ENCODE measurements at places on chromosomes 2 and 18.

- DNase-seq, result no peak
These were observed 57.9 kb downstream of the DYNC1I2 start for GRCh38 chr2:171745141-171745540.

DNA sequence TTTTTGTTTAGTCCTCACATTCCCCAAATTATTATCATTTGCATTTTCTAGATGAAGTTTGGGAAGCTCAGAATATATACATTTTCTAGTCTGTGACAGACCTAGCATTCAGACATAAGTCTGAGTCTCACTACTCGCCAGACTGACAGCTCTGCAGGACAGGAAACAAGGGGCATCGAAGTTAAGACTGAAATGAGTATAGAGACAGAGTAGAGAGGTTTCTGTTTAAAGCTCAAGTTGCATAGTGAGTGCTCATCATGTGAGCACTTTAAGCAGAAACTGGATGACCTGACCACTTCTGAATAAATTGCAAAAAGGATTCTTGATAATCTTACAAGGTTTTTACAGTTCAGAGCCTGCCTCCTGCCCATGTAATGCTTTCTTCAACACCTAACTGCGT, 1.1 kb downstream of the HADHB start:
- no peak for DNase-seq

DNA sequence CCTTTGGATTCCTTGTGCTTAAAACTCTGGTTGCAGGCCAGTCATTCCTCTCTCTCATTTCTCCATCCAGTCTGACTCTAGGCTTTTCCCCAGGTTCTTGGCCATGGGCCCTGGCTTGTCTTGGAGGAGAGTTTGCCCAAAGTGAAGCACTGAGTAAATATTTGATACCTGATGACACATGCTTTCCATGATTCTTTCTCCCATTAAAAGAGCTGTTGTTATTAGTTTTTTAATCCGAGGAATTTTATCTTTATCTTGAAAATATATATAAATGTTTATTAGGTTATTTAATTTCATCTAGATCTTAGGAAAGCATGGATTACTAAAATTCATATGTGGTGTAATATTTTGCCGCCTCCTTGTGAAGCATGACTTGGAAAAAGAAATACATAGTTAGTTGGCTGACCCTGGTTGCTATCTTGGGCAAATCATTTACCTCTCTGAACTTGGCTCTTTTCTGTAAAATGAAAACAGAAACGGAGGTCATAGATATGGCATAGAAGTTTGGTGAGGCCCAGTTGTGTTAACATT, 650.1 kb downstream of the SLC4A3 start:
- no peak for DNase-seq

DNA sequence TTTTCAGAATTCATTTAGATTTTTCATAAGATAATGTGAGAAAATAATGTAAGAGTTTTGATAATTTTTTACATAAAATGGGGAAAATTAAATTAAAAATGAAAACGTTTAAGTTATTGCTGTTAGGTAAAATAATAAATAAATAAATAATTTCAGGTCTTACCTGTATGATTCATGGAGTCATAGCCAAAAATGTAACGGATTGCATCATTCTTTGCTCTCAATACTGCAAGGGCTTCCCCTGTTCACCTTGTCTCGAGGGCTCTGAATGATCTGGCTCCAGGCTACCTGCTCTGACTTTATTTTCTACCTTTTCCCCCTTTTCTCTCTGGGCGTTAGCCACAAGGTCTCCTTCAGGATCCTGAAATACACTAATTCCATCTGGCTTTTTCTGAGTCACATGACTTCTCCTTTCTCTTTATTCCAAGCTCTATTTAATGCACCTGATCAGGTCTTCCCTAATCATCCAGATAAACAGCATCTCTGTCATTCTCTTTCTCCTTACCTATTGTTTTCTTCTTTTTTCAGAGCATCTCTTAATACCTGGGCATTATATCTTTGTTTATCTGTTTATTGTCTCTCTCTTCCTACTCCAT, 30.0 kb upstream of the CFAP36 start:
- DNase-seq, result no peak

DNA sequence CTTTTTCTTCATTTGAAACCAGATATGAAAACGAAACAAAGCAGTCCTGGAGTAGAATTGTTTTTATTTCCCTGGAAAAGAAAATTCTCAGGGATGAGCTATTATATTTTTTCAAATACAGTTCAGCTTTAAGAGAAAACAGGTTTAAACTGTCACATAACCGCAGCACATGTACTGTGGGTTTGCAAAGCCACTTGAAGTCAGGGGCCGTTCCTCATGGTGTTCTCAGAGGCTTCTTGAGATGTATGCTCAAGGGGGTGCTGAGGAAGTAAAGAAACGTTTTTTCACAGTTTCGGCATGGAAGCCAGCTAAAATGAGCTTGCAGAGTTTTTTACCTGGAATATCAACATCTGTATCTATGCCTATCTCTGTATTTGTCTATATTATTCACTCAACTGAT, 225.3 kb downstream of the MC4R start:
- DNase-seq, result no peak

- DNase-seq, result no peak
These were observed 751.2 kb downstream of the TSN start for GRCh38 chr2:122506620-122507019.

- DNase-seq, result no peak
These were observed 396.7 kb upstream of the DCC start for GRCh38 chr18:51943281-51943680.

DNA sequence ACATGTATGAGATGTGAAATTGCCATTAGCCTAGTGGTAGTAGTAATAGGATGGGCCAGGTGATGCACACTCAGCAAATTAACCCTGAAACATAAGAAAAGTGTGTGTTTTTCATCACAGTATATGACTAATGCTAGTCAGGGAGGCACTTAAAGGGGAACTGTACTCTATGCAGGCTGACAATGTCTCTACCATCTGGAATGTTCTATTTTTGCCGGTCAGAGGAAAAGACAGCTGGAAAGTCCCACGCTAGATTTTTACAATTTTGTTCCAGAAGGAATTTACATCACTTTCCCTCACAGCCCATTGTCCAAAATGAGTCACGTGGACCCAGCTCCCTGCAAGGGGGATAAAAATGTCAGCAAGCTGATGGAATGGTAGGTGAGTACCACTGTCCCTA, 746.3 kb upstream of the CHAC2 start:
- DNase-seq, result no peak

DNA sequence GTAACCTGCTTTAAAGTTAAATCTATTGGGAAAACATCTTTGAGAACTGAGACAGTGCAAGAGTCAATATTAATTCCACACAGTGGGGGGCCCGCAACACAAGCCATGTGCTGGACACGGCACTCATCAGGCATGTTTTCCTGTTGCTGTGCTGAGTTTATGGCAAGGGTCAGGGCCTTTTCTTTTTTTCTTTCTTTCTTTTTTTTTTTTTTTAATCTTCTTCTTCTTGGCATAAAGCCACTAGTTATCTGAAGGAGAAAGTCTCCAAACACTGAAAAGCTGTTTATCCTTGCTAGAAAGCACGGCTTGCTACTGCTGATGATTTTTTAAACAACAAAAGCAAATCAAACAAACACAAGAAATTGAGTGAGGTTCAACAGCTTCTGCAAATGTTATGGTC, 252.1 kb downstream of the ZNF521 start:
- no peak for DNase-seq

- no peak for DNase-seq
These were observed 217.4 kb downstream of the DPP10 start for GRCh38 chr2:114659880-114660279.

- DNase-seq, result no peak
These were observed 156.7 kb downstream of the LPIN1 start for GRCh38 chr2:11903085-11903606.

GRCh38 chr2:138782383-138782782, 2.2 kb upstream of the NXPH2 start:
- no peak for DNase-seq

DNA sequence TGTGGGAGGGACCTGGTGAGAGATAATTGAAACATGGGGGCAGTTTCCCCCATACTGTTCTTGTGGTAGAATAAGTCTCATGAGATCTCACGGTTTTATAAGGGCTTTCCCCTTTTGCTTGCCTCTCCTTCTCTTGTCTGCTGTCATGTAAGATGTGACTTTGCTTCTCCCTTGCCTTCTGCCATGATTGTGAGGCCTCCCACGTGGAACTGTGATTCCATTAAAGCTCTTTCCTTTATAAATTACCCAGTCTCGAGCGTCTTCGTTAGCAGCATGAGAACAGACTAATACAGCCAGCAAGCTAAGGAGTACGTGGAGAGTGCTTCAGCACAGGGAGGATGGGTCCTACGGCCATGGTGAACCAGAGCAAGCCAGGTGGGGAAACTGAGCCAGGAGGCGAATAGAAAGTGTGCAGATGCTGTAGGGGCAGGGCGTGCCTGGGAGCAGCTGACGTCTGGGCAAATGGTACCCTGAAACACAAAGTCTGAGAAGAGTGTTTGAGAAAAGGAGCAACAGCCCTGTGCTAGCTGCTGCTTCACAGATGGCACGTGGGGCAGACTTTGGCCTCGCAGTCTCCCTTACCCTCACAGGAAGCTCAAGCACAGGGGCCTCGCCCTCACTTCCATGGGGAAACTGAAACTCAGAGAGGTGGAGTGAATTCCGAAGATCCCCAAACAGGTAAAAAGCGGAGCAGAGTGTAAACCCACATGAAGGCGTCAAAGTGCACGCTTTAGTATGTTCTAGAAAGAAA, 64.2 kb downstream of the MYT1L start:
- no peak for DNase-seq

- DNase-seq, result peak; percentile 2
These were observed 46.8 kb downstream of the MYO3B start for GRCh38 chr2:170224692-170225294.

DNA sequence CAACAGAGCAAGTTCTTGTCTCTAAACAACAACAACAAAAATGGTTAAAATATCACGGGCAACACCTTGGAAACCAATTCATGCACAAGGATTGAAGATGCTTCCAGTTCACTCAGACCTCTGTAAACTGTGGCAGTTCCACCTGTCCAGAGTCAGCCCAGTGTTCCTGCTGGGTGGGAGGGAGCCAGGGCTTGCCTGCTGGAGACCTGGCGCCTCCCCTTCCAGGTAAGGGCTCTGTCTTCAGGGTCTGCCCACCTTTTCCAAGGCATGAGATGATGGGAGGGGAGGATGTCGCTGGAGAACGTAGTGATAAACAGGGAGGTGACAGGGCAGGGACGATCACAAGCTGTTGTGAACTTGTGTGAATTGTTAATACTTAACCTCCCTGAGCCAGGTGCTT, 9.8 kb upstream of the GPC1 start:
- no peak for DNase-seq

DNA sequence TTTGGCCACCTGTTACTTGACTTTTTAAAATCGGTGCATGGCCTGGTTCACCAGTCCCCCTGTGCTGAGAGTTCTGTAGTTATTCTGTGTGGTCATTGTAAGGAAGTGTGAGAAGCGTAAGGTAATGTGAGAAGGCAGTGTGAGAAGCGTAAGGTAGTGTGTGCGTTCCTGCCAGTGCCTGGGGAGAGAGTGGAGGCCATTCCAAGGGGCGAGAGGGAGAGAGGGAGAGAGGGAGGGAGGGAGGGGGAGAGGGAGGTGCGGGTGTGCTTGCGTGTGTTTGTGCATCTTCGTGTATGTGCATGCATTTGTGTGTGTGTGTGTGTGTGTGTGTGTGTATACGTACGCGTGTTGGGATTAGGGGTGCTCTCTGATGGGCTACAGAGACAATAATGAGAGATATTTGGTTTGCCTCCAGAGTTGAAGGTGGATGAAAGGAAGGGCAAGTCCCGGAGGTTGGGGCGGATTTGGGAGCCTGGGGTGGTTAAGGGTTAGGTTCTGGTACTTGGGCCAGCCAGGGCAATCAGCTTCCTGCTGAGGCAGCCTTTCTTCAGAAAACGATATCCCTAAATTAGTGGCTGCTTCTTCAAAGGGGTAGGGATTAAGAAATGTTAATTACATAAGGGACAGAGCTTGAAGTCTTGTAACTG, 53.7 kb downstream of the SGPP2 start:
- no peak for DNase-seq

DNA sequence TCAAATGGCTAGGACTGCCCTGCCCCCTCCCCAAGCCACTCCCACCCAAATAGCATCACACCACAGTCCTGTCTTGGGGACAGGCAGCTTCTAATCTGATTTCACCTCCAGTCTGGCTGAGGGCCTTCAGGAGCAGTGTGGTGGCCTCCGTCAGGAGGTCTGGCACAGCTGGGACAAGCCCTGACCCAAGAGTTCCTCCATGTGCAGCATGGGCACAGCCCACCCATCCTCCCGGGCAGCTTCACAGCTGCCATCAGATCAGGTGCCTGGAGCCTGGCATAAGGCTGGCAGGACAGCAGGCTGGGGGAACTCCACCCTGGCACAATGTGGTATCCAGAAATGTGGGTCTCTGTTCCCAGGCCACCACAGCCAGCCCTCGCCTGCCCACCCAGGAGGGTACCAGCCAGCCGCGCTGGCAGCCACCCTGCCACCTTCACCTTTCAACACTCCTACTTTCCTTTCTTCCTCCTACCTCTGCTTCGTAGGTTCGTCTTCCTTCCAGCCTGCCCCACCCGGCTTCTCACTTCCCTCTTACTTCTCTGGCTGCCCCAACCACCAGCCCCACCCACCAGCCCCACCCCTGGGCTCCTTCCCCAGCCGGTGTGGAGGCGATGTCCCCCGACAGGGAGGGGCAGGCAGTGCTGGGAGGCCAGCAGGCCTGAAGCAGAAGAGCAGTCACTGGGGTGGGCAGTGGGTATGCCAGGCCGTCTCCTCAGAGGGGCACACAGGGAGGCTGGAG, at the start of gene CAPG:
TSS of gene CAPG (minus strand) at position 522 of the 739 bp plus-strand sequence. CDS start 8,221 bp downstream, outside the sequence.
- DNase-seq, result no peak

GRCh38 chr18:73118121-73118816, 250.5 kb upstream of the NETO1 start:
- DNase-seq, result no peak

DNA sequence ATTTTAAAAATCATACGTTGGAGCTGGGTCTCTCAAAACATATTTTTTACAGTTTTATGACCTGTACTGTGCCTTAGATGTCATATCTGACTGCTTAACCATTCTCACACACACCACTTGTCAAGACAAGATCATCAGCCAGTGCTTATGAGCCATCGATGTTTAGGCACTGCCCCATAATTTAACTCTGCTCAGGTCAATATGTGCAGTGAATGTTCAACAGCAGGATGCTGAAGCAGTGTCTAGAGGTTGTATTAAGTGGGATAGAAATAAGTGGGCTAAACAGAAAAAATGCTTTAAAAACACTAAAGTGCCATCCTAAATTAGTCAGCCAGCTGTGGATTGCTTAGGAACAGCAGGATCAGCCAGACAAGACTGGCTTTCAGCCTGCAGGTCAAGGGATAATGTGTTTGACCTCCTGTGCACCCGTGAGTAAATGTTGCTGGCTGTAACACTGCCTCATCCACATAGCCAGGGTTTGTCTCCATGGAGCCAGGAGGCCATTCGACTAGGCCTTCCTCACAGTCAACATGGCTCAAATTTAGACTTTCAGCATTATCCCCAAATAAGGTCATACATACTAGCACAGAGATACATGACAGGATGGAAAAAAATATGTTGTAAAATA, 139.0 kb upstream of the NXPH2 start:
- DNase-seq, result no peak

DNA sequence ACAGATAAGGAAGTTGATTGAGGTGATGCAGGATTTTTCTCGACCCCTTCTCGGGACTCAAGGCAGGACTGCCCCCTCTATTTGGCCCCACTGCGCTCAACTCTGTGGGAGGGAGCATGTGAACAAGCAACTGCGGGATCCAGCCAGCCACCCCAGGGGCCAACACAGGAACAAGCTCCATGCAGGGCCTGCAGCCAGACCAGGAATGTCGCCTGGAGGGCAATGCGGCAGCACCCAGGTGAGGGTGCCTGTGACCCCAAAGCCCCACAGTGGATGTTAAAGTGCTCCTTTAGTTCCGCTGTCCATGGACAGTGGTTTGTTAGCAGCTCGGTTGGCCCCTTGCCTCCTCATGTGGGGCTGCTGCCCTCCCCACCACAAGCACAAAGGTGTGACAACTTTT, 57.1 kb downstream of the HRH4 start:
- DNase-seq, result no peak

GRCh38 chr2:191981706-191982105, 134.8 kb upstream of the CAVIN2 start:
- no peak for DNase-seq

Measured in anterior cingulate cortex (tissue), 58 donors.